ENCODE measurements at places on chromosomes 4 and X.

- no peak for DNase-seq
Measured at GRCh38 chrX:13198056-13198761, 121.6 kb downstream of the ATXN3L start.

- DNase-seq = peak; percentile 29
Measured at GRCh38 chr4:86594559-86595425, 677 bp downstream of the PTPN13 start.

GRCh38 chr4:4268776-4269175 lies 20.8 kb upstream of the TMEM128 start:
- DNase-seq = no peak

- DNase-seq = no peak
Measured at GRCh38 chrX:106964290-106964689, 35.7 kb downstream of the MORC4 start.

DNA sequence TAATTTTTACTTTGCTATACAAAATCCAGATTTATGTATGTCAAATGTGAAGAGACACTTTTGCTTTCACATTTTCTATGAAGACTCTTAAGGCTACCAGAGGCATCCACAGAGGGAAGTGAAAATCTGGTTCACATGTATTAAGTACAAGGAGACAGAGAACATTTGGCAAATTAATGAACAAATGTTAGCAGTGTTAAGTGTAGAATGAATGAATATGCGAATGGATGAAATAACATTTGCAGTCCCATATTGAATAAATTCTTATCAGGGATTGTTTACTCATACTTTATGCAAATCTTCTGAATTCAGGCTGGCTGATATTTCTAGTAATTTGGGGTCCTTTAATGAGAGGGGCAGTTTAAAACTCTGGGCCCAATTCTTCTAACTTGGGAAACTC lies 159.9 kb downstream of the LDB2 start:
- DNase-seq = no peak

GRCh38 chr4:71583971-71584370 lies 199.9 kb downstream of the GC start:
- no peak for DNase-seq

DNA sequence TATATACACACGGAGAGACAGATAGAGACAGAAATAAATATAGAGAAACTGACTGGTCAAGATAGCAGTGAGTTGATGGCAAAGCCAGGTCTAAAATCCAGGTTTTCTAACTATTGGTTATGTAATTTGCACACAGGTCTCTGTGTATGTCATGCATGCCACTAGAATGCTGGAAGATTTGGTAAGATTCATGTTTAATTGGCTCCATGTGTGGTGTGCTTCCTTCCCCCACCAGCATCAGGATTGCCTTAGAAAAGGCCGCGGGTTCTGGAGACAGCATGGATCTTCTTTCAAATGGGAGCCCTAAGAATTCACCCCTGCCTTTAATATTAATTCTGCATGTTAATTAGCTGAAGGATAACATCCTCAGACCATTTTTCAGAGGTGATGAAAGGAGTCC lies 31.3 kb downstream of the HAND2 start:
- DNase-seq = no peak

GRCh38 chrX:41666251-41666650 lies 22.5 kb upstream of the GPR34 start:
- DNase-seq = no peak

DNA sequence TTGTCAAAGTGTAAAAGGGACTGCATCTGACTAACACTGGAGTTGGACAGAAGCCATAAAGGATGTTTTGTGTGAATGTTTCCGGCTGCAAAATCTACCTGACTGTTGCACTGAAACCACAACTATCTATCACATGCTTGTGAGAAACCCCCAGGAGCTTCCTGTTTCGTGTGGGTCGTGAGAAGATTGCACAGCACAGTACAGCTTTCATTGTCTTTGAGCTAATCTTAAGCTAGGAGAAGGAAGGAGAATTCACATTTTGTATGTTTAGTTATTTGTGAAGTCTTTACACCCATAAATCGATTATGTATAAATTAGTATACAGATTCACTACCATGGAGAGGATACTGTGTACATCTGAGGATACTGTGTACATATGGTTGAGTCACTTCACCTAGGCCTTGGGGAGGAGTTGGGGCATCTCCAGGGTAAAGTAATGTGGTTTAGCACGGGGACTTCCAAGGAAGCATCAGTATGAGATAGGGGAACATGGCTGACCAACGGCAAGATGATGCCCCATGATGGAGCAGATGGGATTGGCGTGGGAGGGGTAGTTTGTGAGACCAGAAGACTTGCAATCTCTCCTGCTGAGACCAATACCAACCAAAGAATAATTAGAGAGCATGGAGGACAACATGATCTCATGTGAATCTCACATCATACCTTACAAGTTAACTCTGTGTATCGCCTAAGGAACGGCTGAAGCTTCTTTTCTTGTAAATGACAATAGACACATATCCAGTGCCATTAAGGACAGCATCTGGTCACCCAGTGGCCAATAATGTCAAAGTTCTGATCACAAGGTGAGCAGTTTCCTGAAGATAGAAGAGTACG lies 43.1 kb upstream of the FAM9C start:
- no peak for DNase-seq

- DNase-seq = no peak
Measured at GRCh38 chrX:86329174-86329573, 180.9 kb downstream of the DACH2 start.

- DNase-seq = no peak
Measured at GRCh38 chr4:48190839-48191238, 56.8 kb upstream of the TXK start.

- no peak for DNase-seq
Measured at GRCh38 chr4:128162434-128162833, 101.3 kb downstream of the LARP1B start.

GRCh38 chrX:119467842-119468550 lies at the start of gene SLC25A5:
TSS of gene SLC25A5 (plus strand) at chrX:119468444. CDS start at chrX:119468516, 72 bp downstream.
- DNase-seq = peak; percentile 31

- no peak for DNase-seq
Measured at GRCh38 chr4:76767983-76768382, 130.0 kb downstream of the SOWAHB start.

DNA sequence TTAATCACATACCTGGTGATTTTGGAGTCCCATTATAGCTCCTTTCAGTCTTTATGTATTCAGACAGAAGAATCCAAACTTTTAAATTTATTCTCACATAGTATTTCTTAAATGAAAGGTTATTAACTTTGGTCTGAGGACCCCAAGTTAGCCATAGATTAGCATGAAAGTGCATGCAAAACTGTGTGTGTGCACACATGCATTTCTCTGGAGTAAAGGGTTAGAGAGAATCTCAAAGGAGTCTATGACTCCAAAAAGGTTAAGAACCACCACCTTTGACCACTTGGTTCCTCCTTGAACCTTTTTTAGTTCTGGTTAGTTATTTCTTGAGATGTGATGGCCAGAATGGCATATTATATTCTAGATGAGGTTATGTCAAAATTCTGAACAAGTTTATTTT lies 102.0 kb downstream of the MGST2 start:
- no peak for DNase-seq

- DNase-seq = no peak
Measured at GRCh38 chr4:105361053-105361452, 112.8 kb downstream of the PPA2 start.

DNA sequence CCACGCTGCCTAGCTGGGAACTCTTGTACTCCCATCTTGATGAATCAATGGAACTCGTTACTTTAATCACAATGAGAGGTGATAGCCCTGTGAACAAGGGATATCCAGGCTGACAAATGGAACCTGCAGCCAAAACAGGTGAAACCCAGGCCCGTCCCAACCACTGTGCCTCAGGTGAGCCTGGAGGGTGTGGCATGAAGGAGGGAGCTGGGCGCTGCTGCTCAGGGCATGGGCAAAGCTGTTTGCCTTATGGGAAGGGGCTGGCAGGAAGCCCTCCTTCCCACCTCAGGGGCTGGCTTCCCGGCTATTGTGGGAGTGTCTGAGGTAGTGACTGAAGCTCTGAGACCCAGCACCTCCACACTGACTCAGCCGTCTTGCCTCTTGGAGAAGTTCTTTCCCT lies 209.4 kb upstream of the ATP6AP2 start:
- no peak for DNase-seq

DNA sequence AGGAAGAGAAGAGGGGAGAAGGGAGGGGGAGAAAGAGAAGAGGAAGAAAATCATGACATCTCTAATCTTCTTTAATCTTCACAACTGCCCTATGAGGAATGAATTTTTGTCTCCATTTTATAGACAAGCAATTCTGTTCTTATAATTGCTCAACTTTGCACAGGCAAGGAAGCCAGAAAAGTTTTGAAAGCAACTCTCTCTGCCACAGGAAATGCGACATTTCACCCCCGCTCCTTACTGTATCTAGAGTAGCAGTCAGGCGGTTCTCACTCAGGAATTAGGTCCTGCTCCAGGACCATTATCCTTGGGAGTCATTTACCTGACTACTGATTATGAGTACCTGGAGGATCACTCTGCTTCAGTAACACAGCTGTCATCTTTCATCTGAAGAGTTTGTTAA lies 69.2 kb upstream of the FAM9A start:
- no peak for DNase-seq

DNA sequence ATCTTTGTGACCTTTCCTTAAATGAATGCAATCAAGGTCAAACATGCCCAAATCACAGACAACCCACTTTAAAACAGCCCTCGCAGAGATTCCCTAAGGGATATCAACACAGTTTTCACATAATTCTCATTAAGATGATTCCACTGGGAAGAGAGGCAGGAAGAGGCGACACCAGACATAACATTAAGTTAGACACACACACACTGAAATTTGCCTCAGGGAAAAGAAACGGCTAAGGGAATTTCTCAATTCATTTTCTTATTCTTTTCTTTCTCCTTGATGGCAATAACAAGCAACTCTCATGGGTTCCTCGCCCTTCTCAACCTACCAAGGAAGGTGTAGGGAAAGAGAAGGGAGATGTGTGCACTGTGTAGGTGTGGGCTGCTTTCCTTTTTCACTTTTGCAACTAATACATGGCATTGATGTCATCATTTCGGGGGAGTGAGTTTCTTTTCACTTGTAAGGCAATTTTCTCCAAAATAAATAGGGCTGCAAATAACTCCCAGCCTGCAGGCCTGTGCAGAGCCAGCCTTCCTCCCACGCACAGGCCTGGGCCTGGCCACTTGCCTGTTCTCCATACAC lies 41.4 kb downstream of the SOD3 start:
- DNase-seq = no peak
